H4 (cell line): ENCODE measurements at places on chromosomes 12 and 14. TPM values are rescaled to one million over a fixed set of nuclear protein-coding genes. Genes with fewer than 3 reads are reported as not detected.

GRCh38 chr12:10982244-10982643 lies 4.5 kb downstream of the TAS2R50 start:
- DNase-seq = no peak

GRCh38 chr12:53476769-53477209 lies 22.5 kb downstream of the MAP3K12 start:
- DNase-seq = no peak

The MYO1H gene
- total RNA-seq = not detected in 2 replicates

The TMTC1 gene
- total RNA-seq = 9.3 and 14.0 TPM in 2 replicates

The SAMD15 gene
- 2.1 and 3.6 TPM in 2 replicates for total RNA-seq

The LRTM2 gene
- not detected in 2 replicates for total RNA-seq
